ENCODE measurements at places on chromosomes 13 and 19.

DNA sequence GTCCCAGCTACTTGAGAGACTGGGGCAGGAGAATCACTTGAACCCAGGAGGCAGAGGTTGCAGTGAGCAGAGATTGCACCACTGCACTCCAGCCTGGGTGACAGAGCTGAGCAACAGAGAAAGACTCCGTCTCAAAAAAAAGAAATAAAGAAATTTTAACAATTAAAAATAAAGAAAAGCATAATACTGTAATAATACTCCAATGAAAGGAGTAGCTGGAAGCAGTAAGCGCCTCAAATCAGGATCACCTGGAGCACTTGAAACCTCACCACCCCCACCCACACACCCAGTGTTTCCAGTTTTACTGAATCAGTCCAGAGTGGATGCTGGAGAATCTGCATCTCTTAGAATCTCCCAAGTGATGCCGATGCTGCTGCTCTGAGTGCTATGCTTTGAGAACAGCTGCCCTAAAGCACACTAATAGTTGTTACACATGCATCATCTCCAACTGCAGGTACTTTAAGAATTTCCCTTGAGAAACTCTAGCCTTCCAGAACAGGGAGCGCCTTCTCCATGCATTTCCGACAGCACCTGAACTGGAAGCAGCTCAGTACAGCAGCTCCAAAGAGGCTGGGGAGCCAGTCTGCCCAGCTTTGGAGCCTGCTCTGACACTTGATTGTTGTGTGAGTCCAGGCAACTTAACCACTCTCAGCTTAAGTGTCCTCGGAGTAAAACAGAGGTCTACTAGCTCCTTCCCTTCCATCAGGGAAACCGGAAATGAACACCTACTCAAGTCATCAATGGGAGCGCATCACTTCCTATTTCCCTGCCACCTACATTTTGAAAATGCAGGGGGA is 2.9 kb downstream of the ABCC4 start:
- no peak for DNase-seq

DNA sequence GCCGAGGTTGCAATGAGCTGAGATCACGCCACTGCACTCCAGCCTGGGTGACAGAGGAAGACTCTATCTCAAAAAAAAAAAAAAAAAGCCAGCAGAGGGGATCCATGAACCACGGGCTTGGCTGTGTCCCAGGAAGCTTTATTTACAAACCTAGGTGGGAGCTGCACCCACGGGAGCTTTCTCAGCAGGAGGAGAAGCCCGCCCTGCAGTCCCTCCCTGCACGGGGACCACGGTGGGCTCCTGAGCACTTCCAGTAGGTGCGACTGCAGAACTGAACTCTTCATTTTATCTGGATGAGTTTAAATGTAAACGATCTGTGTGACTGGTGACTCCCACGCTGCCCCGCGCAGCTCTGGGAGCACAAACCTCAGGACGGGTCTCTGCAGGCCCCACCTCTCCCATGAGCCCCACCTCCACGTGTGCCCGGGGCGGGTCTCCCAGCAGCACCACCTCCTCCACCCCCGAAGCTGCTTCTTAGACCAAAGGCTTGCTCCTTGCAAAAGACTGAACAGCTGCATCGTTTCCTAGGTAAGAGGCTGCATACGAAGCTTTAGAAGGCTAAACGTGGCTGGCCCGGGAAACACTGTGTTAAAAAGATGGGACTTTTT is 66.4 kb downstream of the SPACA7 start:
- no peak for DNase-seq

DNA sequence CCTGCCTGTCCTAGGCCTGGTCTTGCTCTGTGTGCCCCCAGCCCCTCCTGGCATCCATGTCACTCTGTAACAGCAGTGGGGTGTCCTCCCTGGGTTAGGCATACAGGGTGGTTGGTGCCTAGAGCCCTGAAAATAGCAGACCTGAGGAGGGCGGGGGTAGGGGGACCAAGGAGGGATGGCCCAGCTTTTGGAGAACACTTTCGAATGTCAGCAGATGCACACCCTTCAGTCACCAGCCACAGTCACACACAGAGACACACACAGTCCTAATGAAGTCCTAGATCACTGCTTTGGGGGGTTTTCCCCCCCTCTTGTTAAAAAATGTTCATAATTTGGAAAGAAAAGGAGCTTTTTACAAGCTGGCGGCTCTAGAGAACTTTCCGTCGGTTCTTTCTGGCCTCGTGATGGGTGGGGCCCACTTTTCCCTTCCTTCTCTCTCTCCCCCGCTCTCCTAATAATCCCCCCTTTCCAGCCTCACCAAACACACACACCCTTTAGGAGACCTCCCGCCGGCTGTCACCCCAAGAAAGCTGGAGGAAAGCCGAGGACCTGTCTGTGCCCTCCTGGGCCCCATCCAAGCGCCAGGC is 47.9 kb downstream of the LYL1 start:
- DNase-seq, result no peak

GRCh38 chr13:20780317-20780716 is 6.6 kb upstream of the EEF1AKMT1 start:
- DNase-seq, result no peak

- no peak for DNase-seq
These were observed 89.0 kb upstream of the CLDN10 start for GRCh38 chr13:95463531-95463930.

DNA sequence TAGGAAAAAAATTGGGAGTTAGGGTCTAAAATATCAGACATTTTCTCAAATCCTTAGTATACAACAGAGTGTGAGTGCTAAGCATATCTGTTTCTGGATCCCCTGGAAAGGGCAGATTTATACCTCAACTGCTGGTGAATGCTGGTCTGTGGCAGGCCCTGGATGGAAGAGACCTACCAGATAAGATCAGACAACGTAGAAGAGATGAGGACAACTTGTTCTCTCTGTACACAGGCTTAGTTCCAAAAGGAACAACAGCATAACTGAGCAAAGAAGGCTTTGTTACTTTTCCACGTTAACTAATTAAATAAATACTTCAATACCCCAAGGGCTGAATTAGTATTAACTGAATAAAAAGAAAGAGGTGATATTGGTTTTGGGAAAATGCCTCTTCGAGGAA is 1277.3 kb downstream of the SLITRK5 start:
- DNase-seq, result no peak
